ENCODE measurements at places on chromosomes 2 and 18.

GRCh38 chr18:11808001-11808855 lies 43.0 kb upstream of the CHMP1B start:
- H3K36me3 ChIP-seq: no peaks in the 10 kb centered on the region
- peak; percentile 21 for DNase-seq
- H3K27ac ChIP-seq: no peak overlapping the region
- H3K4me1 ChIP-seq: no peaks in the 10 kb centered on the region
- H3K27me3 ChIP-seq: no peaks in the 10 kb centered on the region

GRCh38 chr2:287471-287885 lies 413 bp downstream of the ALKAL2 start:
- no peak overlapping the region for H3K27ac ChIP-seq
- H3K4me1 ChIP-seq: peaks cover 20% of the 10 kb centered on the region
- peaks cover 6% of the 10 kb centered on the region for H3K27me3 ChIP-seq
- no peaks in the 10 kb centered on the region for H3K36me3 ChIP-seq
- DNase-seq: peak; percentile 72
- peak overlapping the region; percentile 33 for H3K4me3 ChIP-seq

DNA sequence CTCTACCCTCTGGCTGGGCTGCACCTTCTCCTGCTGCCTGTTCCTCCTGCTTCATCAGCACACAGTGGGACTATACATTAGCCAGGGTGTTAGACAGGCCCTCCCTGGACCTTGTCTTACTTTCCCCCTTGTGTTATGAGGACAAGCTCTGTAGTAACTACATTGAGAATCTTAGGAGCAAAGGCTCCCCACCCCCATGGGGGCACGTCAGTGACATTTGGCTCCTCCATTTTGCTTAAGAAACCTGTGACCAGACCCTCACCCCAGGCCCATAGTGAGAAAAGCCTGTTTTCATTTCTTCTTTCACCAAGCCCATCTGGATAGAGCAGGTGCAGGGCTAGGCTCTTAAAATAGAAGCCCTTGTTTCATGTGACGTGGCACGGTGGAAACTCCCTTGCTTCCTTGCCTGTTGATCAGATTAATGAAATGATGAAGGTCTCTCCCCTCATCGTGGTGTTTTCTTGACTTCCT lies 146.7 kb downstream of the RPIA start:
- H3K27ac ChIP-seq: no peak overlapping the region
- no peak for DNase-seq
- H3K27me3 ChIP-seq: no peaks in the 10 kb centered on the region
- no peaks in the 10 kb centered on the region for H3K36me3 ChIP-seq

GRCh38 chr2:175879679-175880078 lies 122.4 kb downstream of the LNPK start:
- H3K4me1 ChIP-seq: no peaks in the 10 kb centered on the region
- no peaks in the 10 kb centered on the region for H3K36me3 ChIP-seq
- no peak overlapping the region for H3K27ac ChIP-seq
- H3K27me3 ChIP-seq: no peaks in the 10 kb centered on the region
- no peak overlapping the region for H3K4me3 ChIP-seq
